ENCODE measurements at places on chromosomes 1 and 21.

GRCh38 chr1:228060458-228061190 is 21.9 kb upstream of the ARF1 start:
- no peak for DNase-seq

DNA sequence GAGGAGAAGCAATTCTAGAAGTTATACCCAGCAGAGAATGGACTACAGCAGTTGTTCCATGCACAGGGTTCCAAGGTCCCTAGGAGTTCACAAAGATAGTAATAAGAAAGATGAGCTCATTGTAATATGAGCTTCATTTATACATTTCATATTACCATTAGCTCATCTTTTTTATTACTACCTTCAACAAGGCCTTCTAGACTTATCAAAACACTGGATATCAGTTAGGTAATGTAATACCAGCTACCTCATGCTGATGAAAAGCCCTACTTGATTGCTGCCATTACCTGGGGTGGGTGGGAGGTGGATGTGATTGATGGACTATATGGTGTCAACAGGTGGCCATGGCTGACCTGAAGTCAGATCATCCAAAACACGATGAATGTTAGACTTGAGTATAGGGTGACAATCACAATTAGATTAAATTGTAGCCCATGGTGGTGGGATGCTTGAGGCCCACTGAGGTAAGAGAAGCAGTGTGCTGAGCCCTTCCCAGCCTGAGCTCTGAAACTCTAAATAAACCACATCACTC is 34.1 kb downstream of the SPATA46 start:
- no peak for DNase-seq

- DNase-seq, result no peak
Observed at GRCh38 chr1:22889213-22889827, 83.3 kb downstream of the LACTBL1 start.

DNA sequence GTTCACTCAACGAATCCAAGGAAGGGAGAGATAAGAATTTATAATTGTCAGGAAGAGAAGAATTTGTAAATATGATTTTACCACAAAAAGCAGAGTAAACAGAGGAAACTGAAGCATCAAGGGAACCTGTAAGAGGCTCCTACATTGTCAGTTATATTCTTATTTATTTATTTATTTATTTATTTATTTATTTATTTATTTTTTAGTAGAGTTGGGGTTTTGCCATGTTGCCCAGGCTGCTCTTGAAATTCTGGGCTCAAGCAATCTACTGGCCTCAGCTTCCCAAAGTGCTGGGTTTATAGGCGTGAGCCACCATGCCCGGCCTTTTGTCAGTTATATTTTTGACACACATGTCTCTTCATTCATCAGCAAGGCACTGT is 47.1 kb downstream of the FCRL3 start:
- DNase-seq, result no peak

- DNase-seq, result no peak
Observed at GRCh38 chr1:232510367-232511110, 119.4 kb downstream of the SIPA1L2 start.

DNA sequence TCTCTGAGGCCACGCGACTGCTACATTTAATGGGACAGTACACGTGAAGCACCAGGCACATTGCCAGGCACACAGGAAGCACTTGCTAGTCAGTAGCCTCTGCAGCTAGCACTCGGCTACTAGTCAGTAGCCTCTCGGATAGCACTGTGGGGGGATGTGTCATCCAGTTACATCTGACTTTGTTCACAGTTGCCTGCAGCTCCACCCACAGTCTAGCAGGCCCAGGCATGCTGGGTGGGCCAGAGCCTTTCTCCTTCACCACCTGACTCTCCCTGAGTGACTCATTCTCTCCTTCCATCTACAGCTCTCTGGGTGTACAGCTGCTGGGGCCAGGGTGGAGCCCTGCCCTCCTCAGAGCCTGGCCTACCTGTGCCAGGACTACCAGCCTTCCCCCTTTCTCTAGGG is 51.5 kb downstream of the PTPRF start:
- DNase-seq, result no peak

DNA sequence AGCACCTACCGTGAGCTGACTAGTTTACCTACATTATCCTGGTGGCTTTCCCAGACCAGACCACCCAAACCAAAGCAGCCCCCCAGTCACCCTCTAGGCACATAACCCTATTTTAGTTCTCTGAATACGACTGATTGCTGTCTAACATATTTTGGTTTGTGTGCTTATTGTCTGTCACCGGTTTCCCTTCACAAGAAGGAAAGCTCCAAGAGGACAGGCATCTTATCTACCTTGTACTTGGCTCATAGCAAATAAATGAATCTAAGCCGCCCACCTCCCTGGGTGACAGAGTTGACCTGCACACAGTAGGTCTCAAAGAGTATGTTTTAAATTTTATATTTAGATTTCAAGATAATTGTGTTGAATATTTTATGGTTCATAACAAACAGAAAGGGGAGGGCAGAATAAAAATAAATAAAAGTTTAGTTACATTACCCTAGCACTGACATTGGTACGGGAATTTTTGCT is 904 bp upstream of the PRDX6 start:
- DNase-seq, result no peak
